ENCODE measurements at places on chromosomes 16 and 17.

GRCh38 chr17:71757156-71757555, 363.7 kb upstream of the SOX9 start:
- DNase-seq, result no peak

GRCh38 chr16:16096121-16096857, 127.0 kb downstream of the ABCC6 start:
- no peak for DNase-seq

- DNase-seq, result no peak
Measured at GRCh38 chr17:73783945-73784603, 139.8 kb upstream of the SDK2 start.

- DNase-seq, result no peak
Measured at GRCh38 chr17:39965017-39965699, 2.4 kb downstream of the GSDMA start.

- no peak for DNase-seq
Measured at GRCh38 chr17:37447641-37448040, 41.0 kb downstream of the TADA2A start.

- no peak for DNase-seq
Measured at GRCh38 chr17:15398736-15399331, 57.4 kb upstream of the TEKT3 start.

DNA sequence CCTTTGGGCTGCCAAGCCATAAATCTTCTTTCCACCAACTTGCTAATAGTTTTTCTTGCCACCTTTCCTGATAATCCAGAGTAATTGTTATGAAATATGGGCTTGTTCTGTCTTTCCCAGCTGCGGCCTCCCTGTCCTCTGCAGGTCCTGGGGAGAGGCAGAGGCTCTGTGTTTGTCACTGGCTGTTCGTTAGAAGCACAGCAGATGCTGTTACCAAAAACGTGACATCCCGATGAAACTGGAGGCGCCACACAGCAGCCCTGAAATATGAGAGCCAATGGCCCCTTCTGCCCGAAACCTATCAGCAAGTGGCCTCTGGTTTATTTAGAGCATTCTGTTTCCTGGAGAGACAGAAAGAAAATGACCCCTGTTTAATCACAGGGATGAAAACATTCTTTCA, 115.1 kb upstream of the ANKFN1 start:
- DNase-seq, result no peak

- DNase-seq, result no peak
Measured at GRCh38 chr16:85438981-85439685, 174.0 kb upstream of the GSE1 start.

- no peak for DNase-seq
Measured at GRCh38 chr16:51166091-51166490, 15.0 kb upstream of the SALL1 start.

DNA sequence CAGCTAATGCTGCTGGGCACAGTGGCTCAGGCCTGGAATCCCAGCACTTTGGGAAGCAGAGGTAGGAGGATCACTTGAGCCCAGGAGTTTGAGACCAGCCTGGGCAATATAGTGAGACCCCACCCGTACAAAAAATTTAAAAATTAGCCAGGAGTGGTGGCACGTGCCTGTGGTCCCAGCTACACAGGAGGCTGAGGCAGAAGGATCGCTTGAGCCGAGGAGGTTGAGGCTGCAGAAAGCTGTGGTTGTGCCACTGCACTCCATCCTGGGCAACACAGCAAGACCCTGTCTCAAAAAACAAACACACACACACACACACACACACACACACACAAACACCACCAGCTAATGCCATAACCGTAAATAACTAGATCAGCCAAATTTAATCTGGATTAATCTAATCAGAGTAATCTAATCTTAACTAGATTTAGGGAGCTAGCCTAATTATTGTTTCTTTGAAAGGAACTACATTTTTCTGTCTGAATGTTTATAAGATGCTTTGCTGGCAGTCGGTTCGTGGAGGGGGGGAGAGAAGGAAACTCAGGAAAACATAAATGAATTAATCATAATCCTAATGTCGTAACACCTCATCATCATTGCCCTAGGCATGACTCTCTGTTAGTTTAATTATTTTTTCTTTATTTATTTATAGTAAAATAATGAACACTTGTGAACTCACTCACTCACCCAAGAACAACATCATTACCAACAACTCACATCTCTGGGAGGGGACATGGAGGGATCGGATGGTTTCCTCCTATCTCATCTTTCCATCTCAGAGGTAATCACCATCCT, 12.5 kb upstream of the RBBP6 start:
- DNase-seq, result no peak

DNA sequence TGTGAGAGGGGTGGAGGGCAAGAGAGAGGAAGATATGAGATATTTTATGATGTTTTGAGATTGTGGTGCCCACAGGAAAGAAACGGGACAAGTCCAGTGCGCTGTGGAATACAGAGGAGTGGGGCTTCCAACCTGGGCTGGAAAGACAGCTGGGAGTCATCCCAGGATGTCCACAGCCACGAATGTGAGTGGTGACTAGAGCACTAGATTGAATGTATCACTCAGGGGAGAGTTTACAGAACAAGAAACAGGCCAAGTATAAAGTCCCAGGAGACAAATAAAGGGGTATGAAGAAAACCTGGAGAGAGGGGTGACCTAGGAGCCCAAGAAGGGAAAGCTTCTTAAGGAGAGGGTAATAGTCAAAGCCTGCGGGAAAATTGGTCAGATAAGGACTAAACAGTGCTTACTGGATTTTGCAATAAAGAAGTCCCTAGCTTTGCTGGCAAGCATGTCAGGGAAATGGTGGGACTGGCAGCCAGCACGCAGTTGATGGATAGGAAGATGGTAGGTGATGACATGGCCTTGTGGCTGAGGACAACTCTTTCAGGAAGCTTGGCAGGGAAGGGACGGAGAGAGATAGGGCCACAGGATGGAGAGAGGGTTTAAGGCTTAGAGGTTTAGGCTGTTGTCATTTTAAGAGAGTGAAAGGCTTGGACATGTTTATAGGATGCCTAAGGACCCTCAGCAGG, 114.5 kb downstream of the AXIN2 start:
- no peak for DNase-seq

DNA sequence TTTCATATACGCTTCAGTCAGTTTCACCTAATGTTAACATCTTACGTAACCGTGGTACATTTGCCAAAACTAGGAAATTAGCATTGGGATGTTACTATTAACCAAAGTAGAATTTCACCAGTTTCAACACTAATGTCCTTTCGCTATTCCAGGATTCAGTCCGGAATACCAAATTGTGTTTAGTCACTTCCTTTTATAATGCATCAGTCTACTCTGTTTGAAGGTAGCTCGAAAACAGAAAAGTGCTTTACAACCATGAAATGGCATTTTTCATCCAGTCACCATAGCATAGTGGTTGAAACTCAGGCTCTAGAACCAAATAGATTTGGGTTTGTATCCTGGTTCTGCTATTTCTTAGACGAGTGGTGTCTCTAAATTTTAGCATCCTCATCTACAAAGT, 29.4 kb downstream of the AP2B1 start:
- no peak for DNase-seq

- DNase-seq, result no peak
Measured at GRCh38 chr16:69423189-69423588, 1.2 kb upstream of the CYB5B start.

- DNase-seq, result no peak
Measured at GRCh38 chr17:81138083-81138482, 27.2 kb upstream of the PVALEF start.

- no peak for DNase-seq
Measured at GRCh38 chr17:632560-632959, 82.1 kb downstream of the VPS53 start.

DNA sequence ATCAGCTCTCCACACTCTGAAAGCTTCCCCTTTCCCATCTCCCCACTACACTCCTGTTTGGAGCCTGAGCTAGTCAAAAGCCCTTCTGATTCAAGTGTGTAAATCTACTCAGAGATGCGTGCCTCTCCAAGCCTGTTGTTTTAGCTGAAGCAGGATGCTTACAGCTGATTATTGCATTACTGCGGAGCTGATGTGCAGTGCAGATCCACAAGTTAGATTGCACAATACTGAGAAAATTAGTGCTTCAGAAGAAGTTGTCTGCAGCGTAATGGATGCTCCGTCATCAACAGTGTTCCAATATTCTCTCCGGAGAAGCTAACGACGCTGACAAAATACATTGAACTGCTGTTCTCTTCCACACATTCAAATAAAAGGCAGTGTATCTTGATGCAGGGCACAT, 44.8 kb upstream of the NLRP1 start:
- DNase-seq, result no peak

DNA sequence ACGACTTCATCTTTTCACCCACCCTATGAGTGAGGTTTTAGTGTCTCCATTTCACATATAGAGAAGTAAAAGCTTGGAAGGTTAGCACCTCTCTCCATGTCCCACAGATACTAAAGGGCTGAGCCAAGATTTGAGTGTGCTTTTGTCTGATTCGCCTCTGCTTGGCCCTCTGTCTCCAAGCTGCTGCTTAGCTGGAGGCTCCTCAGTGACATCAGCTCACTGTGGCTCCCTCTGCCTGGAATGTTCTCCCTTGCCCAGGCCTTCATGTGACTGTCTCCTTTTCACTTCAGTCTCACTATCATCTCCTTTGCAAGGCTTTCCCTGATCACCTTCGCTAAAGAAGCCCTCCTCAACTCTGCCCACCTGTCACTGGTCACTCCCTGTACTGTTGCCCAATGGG, 84.5 kb upstream of the HSBP1 start:
- DNase-seq, result no peak

DNA sequence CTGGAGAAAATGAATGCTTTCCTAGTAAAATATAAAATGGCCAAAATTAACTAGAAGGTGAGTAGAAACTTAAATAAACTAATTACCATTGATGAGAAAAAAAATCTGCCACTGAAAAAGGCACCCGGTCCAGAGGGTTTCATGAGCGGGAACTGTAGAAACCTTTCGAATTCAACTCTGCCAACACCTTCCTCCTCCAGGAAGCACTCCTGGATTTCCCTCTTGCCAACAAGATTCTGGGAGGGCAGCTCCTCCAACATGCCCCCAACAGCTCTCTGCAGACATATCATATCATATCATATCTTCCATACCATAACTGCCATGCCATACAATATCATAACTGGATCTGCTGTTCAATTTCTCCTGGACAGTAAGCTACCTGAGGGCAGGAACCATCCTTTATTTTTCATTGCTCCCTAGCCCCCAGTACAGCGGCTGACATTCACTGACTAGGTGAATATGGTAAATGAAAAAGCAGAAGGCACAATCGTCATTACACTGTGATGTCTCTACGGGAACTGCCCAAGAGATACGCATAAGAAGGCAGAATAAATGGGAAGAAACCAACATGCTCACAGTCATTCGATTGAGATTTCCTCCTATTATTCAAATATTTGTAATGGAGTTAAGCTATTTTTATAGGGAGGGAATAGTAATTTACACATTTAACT, 9.2 kb downstream of the ARHGAP27 start:
- DNase-seq, result no peak

Data from activated naive CD4-positive, alpha-beta T cell (primary cell).